Iris pigment epithelial cell (primary cell): ENCODE measurements at places on chromosomes 7 and 10.

- no peak for DNase-seq
Measured at GRCh38 chr10:13686331-13686752, 99.6 kb downstream of the PRPF18 start.

GRCh38 chr7:100694098-100694745 is at the start of gene GIGYF1:
Gene GIGYF1, minus strand, starts transcription at chr7:100694250. Its CDS starts 6,012 bp downstream, at chr7:100688238.
- peak; percentile 52 for DNase-seq

- DNase-seq = peak; percentile 27
Measured at GRCh38 chr10:126935263-126935946, 30.2 kb downstream of the DOCK1 start.

- DNase-seq = peak; percentile 45
Measured at GRCh38 chr7:99098824-99099498, 44.9 kb downstream of the SMURF1 start.
